Spinal cord (tissue), 10 donors: ENCODE measurements at places on chromosomes 2 and 18. TPM values are rescaled to one million over a fixed set of nuclear protein-coding genes. Genes with fewer than 3 reads are reported as not detected.

DNA sequence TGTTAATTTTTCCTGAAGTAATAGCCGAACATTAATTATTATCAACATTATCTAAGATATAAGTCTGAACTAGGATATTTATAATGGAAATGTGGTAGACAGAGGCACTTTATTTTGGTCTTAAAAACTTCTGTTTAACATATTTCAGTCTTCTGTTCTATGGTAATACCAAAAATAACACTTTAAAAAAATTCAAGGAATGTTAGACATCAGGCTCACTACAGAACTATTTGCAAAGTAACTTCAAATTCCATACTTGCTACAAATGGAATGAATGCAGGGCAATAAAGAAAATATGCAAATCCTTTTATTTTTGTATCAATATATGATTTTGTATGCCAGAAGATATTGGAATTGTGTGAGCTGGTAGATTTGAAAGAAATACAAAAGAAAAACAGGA, 345.5 kb upstream of the DSEL start:
- no peak for DNase-seq

TWIST2 gene
- 9.1 TPM for total RNA-seq

GRCh38 chr2:78757191-78757590, 268.3 kb upstream of the REG3G start:
- DNase-seq = no peak

CNDP2 gene
- 71.5 TPM for total RNA-seq

GRCh38 chr2:221675201-221675908, 103.3 kb upstream of the EPHA4 start:
- no peak for DNase-seq

GPBAR1 gene
- 0.30 TPM for total RNA-seq

- no peak for DNase-seq
Observed at GRCh38 chr2:230443541-230443940, 27.5 kb downstream of the SP100 start.

SMYD1 gene
- total RNA-seq = under 0.01 TPM
